HCT116 (cell line): ENCODE measurements at places on chromosomes 3 and 15.

DNA sequence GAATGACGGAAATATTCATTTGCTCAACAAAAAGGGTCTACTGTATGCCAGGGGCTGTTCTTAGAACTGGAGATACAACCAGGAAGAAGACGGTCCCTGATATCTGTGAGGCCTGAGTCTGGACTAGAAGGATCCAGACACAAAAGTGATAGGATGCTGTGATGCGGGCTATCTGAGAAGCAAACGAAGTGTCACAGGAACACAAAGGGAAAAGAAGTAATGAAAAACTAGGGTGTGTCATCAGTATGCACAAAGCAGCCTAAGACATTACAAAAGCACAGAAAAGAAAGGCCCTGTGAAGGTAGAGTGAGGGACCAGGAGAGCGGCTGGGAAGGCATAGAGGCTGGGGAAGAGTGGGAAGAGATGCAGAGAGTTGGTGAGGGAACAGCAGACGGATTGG is 63.3 kb upstream of the C3orf80 start:
- no peak for DNase-seq

DNA sequence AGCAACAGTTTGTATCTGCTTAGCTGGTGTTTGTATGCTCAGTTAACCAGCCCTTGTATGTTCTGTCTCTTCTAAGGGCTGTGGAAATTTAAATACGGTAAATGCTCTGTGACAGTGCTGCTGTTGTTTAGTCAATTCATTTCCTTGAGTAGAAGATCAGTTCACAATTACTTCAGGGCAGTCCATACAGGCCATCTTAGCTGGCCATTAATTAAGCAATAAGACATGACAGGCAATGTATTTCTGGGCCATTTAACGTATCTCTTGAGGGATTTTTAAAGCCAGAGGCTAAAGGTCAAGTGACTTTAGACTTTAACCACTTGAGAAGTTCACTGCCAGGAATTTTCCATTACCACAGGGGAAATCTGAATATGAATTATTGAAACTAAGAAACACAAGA is 351.8 kb downstream of the ZIC1 start:
- no peak for DNase-seq

DNA sequence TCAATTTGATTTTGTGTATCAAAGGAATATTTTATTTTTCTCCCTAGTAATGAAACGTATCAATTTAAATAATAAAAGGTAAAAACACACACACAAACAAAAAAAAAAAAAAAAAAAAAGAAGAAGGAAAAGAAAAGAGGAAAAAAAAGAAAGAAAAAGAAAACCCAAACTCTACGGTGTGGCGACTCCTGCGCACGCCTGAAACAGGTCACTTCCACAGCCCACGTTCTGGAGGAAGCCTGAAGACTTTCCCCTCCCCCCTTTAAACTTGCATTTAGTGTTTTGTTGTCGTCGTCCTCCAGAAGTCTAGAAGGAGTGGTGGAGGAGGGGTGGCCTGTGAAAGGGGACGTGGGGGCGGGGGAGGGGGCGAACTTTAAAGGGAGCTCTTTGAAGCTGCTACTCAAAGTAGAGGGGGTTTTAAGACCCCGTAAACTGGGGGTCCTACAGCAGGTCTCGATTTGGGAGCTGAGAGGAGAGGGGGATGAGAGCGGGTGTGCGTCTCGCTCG is 2.3 kb upstream of the TLE3 start:
- DNase-seq, result peak; percentile 13

DNA sequence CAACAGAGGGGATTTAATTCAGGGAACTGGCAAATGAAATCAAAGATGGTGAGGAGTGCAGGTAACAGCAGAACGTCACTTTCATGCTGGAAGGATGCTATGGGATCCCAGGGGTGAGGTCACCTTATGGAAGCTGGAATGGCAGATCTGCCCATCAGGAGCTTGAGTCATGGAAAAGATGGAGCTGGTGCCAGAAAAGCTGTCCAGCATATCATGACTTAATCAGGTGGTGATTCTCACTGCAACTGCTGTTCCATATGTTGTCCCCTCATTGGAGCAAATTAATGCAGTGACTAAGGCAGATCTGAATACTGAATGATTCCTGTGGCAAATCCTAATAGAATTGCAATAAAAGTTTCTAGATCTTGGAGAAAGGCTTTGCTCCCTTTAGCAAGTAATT is 38.4 kb downstream of the HHLA2 start:
- DNase-seq, result no peak

DNA sequence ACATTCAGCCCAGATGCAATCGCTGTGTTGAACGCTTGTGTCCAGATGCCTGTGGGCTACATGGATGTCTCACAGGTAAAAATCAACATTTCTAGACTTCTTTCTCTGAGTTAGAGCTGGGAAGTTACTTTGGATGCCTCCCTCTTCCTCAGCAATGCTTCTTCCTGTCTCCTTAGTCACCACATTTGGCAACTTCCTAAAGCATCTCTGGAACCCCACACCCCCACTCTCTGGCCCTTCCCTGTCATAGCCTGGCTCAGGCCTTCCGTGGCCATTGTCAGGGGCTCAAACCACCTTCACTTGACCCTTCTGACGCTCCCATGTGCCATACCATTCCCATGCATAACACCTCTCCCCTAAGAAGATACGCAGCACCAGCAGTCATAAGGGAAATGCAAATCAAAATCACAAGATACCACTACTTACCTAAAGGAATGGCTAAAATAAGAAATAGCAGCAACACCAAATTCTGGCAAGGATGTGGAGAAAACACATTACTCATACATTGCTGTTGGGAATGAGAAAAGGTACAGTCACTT is 21.6 kb upstream of the RGMA start:
- DNase-seq, result no peak

DNA sequence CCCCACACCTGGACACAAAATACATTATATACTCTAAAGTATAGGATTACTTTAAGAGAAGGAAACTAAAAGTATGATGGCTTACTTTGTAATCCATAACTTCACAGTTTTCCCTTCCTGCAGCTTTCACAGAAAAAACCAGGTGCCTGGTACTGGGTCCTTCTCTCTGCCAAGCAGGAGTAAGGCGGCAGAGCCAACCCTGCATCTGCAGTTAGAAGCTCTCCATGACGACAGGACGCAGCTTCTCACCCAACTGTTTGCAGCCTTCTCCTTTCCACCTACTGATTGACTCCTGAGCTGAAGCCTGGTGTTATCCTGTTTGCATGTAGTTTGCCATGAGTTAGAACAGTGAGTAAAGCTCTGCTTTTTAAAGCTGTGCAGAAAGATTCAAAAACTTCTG is 6.7 kb downstream of the MRAS start:
- DNase-seq, result no peak

DNA sequence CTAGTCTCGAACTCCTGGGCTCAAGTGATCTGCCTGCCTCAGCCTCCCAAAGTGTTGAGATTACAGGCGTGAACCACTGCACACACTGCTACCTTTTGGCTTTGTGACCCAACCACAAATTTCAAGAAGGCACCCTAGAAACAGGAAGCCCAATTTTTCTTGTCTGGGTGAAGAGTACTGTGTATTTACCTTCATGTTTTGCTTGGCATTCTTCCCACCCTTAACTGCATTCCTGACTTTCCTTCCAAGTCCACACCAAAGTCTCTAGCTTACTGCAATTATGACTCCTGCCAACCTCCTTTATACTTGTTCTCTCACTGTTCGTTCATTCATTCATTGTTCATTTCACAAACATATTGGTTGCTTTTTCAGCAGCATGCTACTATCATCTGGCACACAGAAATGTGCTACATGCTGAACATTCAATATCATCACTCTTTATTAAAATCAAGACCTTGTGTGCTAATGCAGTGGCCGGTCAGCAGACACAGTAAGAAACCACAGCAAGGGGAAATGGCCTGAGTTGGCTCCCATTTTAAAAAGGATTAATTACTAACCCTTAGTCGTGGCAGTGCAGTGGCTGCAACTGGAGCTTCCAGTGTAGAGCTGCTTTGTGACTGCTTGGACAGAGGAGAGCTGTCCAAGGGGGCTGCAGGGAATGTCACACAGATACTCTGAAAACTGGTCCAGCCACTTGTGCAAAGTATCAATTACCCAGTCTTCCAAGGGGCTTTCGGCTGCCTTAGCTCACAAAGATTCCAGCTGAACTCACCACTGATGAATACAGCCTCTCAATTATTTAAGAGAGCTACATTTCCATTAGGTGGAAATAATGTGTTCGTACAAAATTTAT is 94.0 kb downstream of the ETFA start:
- peak; percentile 24 for DNase-seq

DNA sequence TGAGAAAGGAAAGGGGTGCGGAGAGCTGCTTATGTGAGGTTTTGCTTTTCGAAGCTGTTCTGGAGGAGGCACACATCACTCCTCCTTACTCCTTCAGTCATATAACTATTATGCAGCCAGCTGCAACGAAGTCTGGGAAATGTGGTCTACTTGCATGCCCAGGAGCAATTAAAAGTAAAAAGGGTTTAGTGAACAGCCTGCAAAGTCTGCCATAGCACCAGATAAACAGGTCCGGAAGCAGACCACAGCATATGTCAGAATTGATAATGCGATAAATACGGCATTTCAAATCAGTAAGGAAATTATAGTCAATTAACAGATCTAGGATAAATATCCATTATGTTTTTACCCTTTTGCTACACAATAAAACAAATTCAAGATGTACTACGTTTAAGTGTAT is 99.5 kb downstream of the POLR2M start:
- DNase-seq, result no peak

GRCh38 chr3:192275741-192276355 is 451.5 kb downstream of the FGF12 start:
- DNase-seq, result no peak

- no peak for DNase-seq
Observed at GRCh38 chr3:69252631-69253030, 130.2 kb upstream of the LMOD3 start.

GRCh38 chr3:111237946-111238345 is 166.3 kb downstream of the NECTIN3 start:
- no peak for DNase-seq

- no peak for DNase-seq
Observed at GRCh38 chr3:13338231-13338630, 81.9 kb downstream of the NUP210 start.

GRCh38 chr15:60353245-60353920 is 44.4 kb downstream of the ANXA2 start:
- DNase-seq, result no peak

DNA sequence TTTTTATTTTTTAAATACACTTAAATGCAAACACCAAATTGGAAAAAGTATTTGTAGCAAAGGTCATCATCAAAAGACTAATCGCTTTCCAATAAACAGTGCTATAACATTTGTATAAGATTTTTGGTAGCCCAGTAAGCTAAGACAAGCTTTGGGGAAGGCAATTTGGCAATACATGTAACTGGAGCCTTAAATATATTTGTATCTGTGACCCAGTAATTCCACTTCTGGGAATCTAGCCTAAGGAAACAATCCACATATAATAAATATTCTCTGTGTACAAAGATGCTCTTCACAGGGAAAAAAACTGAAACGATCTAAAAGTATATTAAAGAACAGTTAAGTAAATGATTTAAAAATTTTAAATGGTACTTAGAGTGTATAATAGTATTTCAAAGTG is 65.5 kb upstream of the TJP1 start:
- no peak for DNase-seq

DNA sequence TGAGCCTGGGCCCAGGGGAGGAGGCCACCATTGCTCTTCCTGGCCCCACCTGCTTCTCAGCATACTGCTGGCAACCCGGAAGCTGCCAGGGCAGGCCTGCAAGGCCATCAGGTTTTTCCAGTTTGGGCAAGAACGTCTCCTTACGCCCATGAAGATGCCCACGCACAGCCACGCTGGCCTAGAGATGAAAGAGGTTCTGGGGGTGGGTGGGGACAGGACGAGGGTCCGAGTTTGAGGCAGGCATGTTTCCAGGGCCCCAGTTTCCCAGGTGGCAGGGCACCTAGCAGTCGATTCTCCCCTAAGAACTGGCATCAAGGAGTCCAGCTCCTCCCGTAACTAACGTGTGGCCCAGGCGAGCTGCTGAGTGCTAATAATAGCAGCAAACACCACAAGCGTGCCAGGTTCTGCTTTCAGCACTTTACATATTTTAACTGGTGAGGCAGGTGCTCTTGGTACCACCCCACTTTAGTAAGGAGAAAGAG is 45.8 kb downstream of the ZNF710 start:
- no peak for DNase-seq

GRCh38 chr15:72135719-72136118 is 17.5 kb downstream of the SENP8 start:
- no peak for DNase-seq

DNA sequence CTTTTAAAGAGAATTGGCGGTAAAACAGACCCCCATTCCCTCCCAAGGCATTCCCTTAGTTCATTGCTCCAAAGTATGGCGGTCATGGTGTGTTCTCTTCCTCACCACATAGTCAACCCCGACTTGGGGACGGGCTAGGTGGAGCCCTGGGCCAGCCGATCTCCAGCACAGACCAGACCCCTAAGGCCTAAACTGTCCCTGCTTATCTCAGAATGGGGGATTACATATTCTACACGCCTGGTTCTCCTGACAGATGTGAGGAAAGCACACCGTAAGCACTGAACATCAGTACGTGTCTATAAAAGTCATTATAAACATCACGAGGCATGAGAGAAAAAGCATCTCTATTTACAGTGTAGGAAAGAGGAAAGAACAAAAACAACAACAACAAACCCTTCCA is 244.5 kb upstream of the STT3B start:
- no peak for DNase-seq

- no peak for DNase-seq
Observed at GRCh38 chr15:92392462-92392861, 1.2 kb upstream of the ST8SIA2 start.

DNA sequence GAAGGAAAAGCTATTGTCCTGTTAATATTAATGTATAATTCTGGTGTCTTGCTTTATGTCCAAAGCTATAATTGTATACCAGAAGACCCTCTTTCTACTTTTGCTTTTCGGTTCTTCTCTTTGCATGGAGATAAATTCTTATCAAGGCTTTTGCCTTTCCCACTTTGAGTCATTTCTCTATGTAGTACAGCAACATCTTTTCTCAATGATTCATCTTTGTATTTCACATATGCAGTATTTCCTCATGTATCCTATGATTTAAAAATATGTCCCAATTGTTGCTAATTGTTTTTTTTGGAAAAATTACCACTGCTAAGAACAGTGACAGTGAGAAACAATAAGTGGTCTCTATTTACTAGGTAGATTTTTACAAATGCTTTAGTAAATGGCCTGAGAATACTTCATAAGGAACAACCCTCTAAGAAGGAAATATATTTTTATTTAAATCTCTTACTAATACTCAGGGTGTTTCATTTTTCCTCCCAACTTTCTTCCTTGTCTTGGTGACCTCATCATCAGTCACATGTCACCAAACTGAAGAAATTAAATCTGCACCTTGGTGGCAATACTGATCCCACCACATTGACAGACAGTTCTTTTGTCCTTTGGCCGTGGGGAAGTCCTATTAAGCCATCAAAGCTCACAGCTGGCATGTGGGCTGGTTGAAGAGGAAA is 290.6 kb downstream of the SATB1 start:
- no peak for DNase-seq

GRCh38 chr15:68578175-68578979 is 416 bp upstream of the CORO2B start:
- no peak for DNase-seq

DNA sequence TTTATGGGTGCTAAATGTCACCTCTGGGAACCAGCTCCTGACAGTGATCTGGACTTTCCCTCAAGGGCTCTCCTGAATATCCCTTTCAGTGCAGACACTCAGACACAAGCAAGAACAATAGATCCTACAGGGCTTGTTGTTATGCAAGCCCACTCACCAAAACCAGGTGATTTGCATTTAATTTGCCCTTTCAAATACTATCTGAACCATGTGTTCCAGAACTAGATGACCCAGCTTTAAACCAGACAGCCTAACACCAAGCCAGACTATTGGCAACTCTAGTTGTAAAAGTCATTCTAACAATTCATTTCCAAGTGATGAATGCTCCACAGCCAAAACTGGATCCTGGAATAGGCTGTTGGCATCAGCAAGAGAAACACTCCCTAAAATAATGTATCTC is 5.6 kb upstream of the ATP8B4 start:
- DNase-seq, result no peak
